ENCODE measurements at places on chromosomes 2 and 18.

- DNase-seq = no peak
Observed at GRCh38 chr2:197672371-197672893, 3.0 kb downstream of the RFTN2 start.

DNA sequence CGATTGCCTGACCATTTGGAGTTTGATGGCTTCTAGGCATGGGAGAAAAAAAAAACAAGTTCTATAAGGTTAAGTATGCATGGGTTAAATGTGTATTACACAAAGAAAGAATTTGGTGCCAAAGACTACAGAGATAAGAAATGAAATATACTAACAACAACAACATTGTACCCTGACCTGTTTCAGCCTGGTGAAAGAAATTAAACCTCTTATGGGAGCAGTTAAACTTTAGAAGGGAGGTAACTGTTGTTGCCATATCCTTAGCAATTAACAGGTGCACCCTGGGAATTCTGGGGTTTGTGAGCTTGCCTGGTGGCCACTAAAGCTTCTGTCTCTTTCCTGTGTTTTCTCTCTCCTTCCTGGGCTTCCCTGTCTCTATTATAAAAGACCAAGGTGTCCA, 6.5 kb upstream of the IFIH1 start:
- no peak for DNase-seq

DNA sequence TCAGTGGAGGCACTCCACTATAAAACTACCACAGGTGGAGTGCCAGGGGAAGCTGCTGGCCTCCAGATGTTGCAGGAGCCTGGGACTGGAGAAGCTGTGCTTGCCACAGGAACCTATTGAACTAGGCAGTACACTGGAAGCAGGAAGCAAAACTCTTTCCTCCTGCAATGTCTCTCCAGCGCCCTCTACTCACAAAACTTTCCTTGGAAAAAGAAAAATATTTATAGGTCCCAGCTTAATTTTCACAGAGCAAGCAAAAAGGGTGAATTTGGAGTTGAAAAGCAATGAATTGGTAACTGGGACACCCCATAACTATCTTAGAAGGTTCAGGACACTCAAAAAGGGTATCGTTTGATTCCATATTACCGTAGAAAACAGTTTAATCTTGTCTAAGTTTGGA, 33.2 kb upstream of the REEP1 start:
- no peak for DNase-seq

GRCh38 chr18:37335409-37335736, 230.2 kb downstream of the CELF4 start:
- no peak for DNase-seq

DNA sequence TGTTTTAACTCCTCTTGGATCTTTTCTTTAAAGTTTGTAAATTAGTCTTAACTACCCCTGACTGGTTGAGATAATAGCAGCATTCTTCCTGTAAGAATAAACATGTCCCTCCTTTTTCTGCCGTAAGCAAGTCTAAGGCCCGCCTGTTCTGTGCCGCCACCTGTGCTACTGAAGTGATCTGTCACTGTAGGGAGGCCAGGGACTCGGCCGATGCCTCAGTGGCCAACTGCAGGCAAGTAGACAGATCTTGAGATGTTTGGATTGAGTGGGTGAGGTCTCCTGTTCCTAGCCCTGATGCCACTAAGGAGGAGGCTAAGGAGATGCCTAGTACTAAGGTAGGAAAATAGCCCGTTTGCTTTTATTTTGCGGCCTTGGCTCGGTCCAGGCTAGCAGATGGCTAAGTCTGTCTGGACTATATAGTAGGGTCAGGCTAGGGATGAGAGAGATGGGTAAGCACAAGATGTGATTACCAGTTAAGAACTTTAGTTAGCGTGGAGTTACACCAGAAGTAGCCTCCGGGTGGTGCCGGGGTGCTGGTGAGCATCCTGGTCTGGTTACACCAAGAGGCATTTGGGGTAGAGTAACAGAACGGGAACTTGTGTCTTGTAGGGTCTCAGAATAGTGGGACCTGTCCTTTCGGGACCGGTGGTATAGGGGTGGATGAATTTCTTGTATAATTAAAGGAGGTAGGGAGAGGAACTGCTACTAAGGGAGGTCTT, 584.2 kb downstream of the SUCLG1 start:
- no peak for DNase-seq

- DNase-seq = no peak
Observed at GRCh38 chr18:615092-615521, 18.3 kb downstream of the CLUL1 start.

DNA sequence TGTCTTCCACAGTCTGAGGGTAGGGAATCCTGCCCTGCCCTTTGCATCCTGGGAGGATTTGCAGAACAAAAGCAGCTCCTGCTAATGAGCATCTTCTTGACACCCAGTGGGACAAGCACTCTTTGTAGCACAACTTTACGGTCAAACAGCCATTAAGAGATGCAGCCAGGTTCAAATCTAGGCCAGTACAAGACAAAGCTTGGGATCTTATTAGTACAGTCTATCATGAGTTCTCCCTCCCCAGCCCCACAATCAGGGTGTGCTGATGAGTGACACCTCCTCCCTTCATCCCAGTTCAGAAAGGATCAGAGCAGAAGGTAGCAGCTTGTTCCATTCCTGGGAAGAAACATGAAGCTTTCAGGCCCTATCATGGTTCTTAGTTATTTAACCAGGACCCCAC, 41.9 kb downstream of the MARCO start:
- DNase-seq = no peak

GRCh38 chr2:39949131-39949530, 170.1 kb upstream of the THUMPD2 start:
- DNase-seq = no peak

DNA sequence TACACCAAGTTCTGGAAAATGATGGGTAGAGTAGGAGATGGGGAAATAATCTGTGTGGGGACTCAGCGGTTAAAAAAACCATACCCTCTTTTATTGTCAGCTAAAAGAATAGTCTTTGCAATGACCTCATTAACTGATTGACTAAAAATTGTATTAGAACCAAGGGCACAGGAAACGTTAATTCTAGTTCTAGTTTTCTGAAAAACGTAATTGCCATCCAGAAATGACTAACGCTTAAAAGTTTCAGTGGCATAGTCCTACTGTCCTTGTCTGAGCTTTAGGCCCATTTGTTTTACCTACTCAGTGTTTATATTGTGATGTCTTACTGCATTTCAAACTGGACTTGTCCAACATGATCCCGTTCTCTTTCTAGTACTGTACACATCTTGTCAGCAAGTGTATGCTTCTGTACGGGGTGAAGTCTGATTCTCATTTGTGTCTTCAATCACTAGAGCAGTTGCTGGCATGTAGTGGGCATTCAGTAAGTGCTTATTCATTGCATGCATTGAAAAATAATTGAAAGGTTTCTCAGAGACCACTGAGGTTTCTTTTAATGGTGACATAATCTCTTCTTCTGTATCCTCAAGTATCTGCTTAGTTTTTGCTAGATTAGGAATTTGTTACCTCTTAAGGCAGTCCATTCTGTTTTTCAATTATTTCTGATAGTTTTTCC, 81.5 kb downstream of the ZNF407 start:
- DNase-seq = no peak

DNA sequence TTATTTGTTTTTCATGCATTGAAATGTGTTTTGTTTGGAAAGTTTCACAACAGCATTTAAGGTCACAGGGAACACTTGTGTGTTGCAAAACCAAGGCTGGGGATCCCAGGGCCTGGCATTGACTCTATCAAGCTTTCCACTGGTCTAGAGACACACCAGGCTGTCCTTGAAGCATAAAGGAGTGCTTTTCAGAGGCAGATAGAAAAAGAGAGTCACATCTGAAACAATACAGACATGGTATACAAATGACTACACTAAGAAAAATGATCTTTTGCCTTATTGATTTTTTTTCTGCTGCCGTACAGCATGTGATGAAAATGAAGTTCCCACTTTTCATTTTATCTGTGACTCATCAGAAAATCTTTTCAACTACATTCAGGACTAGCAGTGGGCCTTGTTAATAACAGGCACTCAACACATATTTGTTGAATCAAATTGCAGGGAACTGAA, 61.9 kb upstream of the ZCCHC2 start:
- no peak for DNase-seq

GRCh38 chr2:166440313-166440712, 53.7 kb downstream of the SCN7A start:
- DNase-seq = no peak

- DNase-seq = no peak
Observed at GRCh38 chr2:96264086-96264485, 1.7 kb downstream of the TMEM127 start.

DNA sequence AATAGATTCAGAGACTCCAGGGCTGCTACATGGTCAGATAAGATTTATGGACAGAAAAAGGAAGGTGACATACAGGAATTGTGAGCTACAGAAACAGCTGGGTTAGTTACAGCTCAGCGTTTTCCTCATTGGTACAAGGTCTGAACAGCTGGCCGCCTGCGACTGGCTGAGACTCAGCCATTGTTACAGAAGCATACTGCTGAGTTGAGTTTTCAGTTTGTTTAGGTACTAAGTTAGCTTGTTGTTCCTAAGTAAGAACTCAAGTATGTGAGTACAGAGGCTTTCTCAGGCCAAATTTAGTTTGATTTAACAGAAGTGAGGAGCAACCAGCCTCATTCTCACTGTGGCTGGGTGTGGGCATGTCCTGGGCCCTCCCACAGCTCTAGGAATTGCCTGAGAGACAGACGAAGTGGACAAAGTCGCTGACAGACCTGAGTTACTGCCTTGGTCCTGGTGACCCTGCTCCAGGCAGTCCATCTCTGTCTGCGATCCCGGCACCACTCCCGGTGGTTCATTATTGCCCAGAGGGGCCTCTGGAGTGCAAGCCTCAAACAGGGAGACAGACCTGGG, 27.8 kb upstream of the RHOB start:
- DNase-seq = no peak

DNA sequence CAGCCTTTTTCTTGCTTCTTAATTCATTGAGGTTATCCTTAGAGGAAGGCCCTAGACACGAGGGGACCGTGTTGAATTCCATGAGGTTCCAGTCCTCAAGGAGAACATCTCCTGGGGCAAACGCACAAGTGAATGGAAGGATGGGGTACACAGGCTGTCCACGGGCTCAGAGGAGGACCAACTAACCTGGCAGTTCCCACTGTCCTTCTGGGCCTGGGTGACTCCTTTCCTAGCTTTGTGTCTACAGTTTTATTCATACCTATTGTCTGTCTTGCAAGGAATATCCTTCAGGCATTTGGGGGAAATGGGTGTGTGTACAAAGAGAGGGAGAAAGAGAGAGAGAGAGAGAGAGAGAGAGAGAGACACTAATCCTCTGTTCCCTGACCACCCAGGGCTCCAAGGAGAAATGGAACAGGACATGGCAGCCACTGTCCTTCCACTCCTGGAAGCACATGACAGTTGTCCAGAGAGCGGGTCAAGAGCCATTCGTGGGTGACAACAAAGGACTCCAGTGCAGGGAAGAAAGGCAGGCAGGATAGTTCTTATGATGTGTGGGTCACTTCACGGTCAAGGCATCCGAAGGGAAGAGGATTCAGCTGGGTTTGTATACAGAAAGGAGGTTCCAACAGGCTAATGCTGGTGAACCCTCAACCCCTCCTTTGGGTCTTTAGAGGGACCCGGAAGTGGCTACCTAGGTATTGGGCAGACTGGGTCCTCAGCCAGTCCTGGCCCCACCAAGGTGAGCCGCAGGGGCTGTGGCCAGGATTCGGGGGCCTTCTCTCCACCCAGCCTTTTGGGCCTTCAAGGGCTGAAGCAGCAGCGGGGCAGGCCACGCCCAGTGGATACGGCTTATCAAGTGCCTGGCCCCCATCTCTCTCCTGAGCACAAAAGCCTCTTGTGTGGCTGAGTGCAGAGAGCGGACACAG, 150.6 kb downstream of the MYCN start:
- no peak for DNase-seq

DNA sequence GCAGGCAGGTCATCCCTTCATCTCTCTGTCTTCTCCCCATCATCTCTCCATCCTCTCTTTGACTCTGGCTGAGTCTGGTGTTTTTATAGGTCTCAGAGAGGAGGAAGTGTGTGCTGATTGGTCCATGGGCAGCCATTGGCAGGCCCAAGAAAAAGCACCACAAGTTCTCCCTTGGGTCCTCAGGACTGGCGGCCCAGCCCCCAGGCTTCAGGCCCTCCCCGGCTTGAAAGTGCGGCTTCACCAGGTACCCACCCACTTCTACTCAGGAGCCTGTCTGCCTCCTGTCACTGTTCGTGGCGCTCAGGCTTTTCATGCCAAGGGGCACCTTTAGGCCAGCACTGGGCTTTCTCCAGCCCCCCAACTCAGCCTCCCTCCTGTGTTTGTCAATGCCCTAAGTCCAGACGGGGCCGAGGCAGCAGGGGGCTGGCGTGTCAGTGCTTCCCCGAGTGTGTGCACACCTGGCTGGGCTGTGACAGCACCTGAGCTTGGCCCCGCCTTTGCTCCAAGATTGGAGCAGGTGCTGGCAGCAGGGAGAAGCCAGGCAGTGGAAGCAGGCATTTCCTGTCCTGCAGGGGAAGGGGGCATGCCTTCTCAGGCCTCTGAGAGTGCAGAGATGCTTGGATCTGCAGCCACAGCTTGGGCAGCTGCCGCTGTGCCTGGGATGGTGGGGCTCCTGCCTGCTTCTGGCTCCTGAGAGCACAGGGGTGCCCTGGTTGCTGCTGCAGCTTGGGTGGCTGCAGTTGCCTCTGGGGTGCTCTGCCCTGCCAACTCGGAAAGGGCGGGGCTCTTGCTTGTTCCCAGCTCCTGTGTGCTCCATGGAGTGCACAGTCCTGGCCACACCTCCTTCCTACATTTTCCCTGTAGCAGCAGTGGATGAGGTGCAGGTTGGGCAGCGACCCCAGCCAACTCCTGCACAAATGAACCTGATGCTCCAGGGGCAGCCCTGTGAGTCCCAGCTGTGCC, 34.1 kb downstream of the FBXO48 start:
- no peak for DNase-seq

- DNase-seq = no peak
Observed at GRCh38 chr2:17388798-17389197, 129.4 kb downstream of the RAD51AP2 start.

DNA sequence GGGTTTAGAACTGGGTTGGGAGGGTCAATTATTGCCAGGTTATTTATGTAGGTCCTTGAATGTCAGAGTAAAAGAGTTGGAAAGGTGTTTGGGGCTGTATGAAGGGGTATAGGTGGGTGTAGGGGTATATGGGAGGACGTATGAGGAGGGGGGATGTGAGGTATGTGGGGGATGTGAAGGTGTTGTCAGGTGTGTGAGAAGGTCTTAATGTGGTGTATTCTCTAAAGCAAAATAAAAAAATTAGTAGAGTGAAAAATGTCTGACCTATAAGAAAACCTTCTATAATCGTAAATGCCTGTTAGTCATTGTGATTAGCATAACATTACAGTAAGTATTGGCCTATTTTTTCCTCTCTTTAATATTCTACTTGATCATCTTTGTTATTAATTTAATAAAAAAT, 25.1 kb downstream of the ACVR2A start:
- DNase-seq = no peak

GRCh38 chr2:16318051-16318450, 347.6 kb downstream of the CYRIA start:
- no peak for DNase-seq

- no peak for DNase-seq
Observed at GRCh38 chr2:43219383-43220228, 6.8 kb downstream of the ZFP36L2 start.
